ENCODE measurements at places on chromosomes 7 and 10. TPM values are rescaled to one million over a fixed set of nuclear protein-coding genes. Genes with fewer than 3 reads are reported as not detected.

Gene NPC1L1
- 22.1 TPM for polyA plus RNA-seq

Gene NXPH1
- polyA plus RNA-seq: not detected

Gene SLC26A4
- not detected for polyA plus RNA-seq

Gene TNRC18
- polyA plus RNA-seq: 2.3 TPM

Gene MASTL
- polyA plus RNA-seq: 1.4 TPM

Gene STK32C
- 2.4 TPM for polyA plus RNA-seq

Gene CALD1
- 226 TPM for polyA plus RNA-seq

Gene HTR7
- polyA plus RNA-seq: 0.18 TPM

Gene TPST1
- 24.7 TPM for polyA plus RNA-seq

Gene ANK3
- polyA plus RNA-seq: 5.7 TPM

Gene NUTM2E
- polyA plus RNA-seq: not detected

Gene ZNF425
- 0.32 TPM for polyA plus RNA-seq

Gene GIMAP7
- polyA plus RNA-seq: 10.2 TPM

Gene SPDYE2
- polyA plus RNA-seq: not detected

Gene SERPINE1
- polyA plus RNA-seq: 5.8 TPM

Gene RASA4
- 3.0 TPM for polyA plus RNA-seq

Gene HOXA4
- polyA plus RNA-seq: 0.32 TPM

Gene UNC5B
- polyA plus RNA-seq: 1.2 TPM

Gene ZNF804B
- not detected for polyA plus RNA-seq

Gene CALHM2
- polyA plus RNA-seq: 2.7 TPM

Gene ENKUR
- 0.13 TPM for polyA plus RNA-seq

Gene SPDYE1
- polyA plus RNA-seq: 0.71 TPM

Gene CPN1
- 30.4 TPM for polyA plus RNA-seq

Gene GTPBP4
- 13.6 TPM for polyA plus RNA-seq

Gene IKZF1
- 1.6 TPM for polyA plus RNA-seq

Gene ATP5MK
- polyA plus RNA-seq: 632 TPM

Gene ZNF853
- 0.04 TPM for polyA plus RNA-seq

All from liver (tissue), 10 donors.